ENCODE measurements at places on chromosomes 7 and 10.

GRCh38 chr7:103915680-103916357 is 73.6 kb downstream of the RELN start:
- no peak for DNase-seq

- DNase-seq = no peak
These were observed 9.1 kb downstream of the RPS24 start for GRCh38 chr10:78042752-78043104.

GRCh38 chr7:41955893-41956675 is 253.2 kb upstream of the INHBA start:
- peak; percentile 62 for DNase-seq

DNA sequence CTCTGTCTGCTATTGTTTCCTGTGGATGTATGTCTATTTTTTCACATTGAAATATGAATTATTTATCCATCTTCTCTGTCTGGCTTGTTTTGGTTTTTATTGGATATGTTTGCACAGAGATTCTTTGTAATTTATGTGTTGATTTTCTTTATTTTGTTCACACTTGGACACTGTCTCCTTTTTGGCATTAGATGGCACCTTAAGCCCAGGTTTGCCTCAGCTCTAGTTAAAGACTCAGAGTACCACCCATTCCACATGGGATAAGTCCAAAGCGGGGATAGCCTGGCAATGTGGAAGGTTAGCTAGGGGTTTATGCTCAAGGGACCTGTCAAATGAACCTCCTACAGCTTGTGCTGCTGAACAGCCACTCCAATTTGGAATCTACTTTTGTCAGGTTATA is 14.1 kb downstream of the FEZF1 start:
- DNase-seq = no peak

DNA sequence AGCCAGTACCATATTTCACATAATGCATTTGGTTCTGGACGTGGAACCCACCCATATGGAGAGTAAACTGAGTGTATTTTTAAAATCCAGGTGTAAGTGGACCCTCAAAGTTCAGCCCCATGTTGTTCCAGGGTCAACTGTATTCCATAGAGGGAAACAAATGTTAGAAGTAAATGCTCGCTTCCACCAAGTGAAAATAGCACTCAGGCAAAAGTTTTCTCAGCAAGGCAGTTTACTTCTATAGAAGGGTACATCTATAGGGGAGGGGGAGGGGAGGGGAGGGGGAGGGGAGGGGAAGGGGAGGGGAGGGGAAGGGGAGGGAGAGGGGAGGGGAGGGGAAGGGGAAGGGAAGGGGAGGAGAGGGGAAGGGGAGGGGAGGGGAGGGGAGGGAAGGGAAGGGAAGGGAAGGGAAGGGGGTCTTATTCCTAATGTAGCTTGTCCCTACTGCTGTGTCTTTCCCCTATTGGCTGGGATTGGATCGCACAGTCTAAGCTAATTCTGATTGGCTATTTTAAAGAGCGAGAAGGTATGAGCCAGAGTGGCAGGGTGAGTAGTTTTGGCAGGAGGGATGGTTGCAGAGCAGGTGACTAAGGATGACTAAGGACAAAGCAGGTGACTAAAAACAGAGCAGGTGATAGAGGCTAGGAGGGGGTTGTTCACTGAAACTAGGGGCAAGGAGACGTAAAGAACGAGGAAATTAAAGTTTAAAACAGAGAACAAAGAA is 29.1 kb downstream of the GARIN1A start:
- no peak for DNase-seq

- DNase-seq = no peak
These were observed 43.7 kb downstream of the RNF32 start for GRCh38 chr7:156684251-156684650.

DNA sequence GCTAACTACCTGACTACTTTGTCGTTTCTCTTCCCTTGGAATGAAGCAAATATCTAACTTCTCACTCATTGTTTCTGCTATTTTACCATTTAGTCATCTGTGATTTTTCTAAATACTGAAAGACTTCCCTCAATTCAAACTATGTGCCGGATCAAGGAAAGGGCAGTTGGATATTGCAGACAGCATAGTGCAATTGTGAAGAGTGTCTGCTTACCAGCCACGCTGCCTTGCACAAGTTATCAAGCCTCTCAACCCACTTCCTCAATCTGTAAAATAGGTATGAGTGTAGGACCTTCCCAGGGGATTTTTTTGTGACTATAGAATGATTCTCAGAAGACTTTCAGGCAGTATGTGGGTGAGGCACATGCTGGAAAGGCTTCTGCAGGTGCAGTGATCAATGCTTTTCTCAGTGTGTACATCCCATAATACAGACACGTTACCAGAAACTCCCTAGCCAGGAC is 54.3 kb downstream of the EGFR start:
- DNase-seq = no peak

- DNase-seq = no peak
These were observed 59.8 kb upstream of the GDF10 start for GRCh38 chr10:47240173-47240572.

GRCh38 chr7:14271441-14271840 is 282.0 kb upstream of the ETV1 start:
- no peak for DNase-seq

GRCh38 chr7:129655811-129656210 is 44.3 kb downstream of the NRF1 start:
- DNase-seq = no peak

DNA sequence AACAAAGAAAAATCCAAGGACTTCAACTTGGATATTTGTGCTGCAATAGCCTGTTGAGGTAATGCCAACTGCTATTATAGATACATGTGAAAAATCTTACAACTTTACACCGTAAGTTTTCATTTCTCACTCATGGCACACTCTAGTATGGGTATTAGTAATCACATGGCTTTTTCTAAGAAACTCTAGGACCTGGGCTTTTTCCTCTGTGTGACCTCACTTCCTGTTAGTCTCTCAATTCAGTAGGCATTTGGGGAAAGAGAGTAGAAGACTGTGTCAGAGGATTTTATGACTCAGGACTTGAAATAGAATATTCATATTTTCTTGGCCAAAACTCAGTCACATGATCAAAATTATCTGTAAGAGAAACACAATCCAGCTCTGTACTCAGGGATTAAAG is 1049.9 kb downstream of the REEP3 start:
- no peak for DNase-seq

DNA sequence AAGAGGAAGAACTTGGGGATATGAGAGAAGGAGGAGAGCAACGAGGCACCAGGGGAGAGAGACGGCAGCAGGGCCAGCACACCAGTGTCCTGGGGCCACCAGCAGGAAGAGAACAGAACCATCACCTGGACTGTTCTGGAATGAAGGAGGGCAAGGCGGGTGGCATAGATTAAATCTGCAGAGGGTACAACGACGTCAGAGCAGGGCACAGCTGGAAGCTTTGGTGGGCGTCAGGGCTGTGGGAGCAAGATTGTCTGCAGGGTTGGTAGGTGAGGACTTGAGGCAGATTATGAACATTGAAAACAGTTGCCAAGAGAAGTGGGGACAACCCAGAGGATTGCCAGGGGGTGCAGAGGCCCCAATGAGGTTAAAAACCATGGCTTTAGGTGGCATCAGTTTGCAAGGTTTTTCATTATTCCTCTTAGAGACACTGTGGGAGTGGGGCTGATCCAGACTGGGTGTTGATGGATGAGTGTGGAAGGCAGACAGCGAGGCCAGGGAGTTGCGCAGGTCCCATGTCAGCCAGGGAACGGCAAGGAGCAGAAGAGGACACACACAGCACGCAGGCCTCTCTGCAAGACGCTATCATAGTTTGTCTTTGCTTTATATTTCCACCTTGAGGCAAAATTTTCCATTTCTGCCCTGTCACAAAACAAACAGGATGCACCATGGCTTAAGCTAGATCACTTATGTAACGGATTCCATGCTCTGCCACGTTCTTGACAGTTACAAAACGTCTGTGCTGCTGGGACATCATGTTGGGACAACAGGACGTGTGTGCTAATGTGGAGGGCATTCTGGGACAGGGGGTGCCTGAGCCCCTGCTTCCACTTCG is 52.5 kb upstream of the LEP start:
- DNase-seq = no peak

DNA sequence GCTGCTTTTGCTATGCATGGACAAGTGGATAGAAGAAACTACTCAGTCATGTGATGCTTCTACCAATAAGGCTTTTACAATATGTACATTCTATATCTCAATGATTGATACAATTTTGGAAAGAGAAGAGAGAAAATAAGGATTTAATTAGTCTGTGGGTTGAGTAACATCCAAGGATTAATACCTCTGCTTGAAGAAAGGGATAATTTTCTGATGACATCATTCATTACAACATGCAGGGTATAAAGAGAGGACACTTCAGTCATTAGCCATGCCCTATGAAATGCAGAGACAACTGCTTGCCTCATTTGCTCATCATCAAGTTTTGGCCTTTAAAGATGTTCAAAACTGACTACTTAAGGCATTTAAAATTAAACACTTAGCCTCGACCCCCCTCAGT is 237.3 kb downstream of the AHR start:
- DNase-seq = no peak

Data from KG1 (cell line).